Stimulated activated CD4-positive, alpha-beta T cell treated with anti-CD3 and anti-CD28 coated beads, Interleukin-15, amount 100 ng/mL, for 1 hour (primary cell): ENCODE measurements at places on chromosomes 11 and 22.

GRCh38 chr11:107740271-107740670, 28.4 kb upstream of the SLN start:
- DNase-seq, result no peak

DNA sequence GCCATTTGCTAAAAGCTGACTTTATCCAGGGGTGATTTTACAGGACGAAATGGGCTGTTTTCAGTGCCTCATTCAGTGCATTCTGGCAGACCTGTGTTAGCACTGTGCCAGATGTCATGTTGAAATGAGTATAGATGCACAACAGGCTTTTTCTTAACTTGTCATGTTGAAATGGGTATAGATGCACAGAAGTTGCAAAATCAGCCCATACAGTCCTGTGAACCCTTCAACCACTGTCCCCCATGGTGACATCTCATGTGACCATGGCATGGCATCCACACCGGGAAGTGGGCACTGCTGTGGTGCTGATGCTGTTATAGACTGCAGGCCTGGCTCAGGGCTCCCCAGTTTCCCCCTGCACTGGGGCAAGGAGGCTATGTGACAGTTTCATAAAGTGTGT, 2.5 kb downstream of the TALDO1 start:
- no peak for DNase-seq

- no peak for DNase-seq
These were observed 29.9 kb downstream of the GUCY1A2 start for GRCh38 chr11:106988151-106989077.

DNA sequence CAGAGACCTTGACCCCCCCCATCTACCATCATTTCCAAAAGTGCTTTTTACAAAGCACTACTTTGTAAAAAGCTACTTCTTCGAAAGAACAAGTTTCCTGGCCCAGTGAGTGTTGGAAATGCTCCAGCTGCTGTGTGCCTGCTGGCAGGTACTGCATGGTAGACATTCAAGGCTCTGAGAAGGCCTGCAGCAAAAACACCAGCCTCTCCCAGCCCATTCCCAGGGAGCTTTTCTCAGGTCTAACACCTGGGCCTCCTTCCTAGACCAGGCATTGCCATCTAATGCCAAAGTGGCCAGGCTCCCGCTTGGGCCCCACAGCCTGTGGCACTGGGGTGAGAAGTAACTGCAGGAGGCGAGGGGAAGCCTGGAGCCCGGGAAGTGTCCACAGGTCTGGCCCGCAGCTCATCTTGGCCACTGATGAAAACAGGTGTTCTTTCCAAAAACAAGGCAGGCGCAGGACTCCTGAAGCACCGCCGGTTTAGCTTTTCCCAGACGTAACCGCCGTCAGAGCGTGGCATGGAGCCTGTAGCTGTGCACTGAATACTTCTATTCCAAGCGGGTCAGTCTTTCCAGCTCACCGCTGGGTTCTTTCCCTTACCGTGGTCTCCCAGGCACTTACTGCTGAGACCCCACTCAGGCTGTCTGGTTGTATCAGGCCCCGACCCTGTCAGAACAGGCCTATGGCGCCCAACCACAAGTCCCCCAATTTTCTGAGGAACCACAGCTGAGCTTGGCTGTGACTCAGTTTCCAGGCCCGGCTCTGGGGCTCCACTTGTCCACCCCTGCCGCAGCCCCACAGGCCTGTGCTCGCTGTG, 1.2 kb upstream of the TCIRG1 start:
- DNase-seq, result no peak

DNA sequence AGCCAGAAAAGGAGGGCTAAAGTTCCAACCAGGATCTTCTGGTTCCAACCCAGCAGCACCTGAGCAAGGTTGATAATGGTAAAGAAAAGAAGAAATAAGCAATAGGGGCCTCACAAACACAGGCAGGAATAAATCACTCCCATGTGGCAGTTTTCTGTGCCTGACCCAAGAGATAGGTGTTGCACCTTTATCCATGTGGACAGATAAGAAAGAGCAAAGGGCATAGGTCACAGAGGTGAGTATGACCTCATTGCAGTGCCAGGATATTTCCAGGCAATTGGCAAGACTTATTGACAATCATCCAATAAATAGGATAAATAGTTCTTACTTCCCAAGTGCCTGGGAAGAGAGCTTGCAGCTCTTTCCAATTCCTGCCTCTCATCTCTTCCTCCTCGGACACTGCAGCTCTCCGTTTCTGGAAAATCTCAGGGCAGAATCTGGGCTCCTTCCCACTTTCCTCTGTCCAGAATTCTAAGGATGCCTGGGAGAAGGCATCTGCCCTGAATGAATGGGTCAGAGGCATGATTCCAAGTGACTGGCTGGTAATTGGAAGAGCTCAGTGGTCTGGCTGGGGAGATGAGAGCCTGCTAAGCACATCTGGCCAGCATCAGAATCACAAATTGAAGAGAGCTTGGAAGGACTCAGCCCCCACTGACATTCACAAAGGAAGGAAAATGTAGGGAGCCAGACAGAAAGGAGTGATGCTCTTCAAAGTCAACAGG, 14.5 kb upstream of the LRRC55 start:
- no peak for DNase-seq
